CD4-positive, CD25-positive, alpha-beta regulatory T cell (primary cell): ENCODE measurements at places on chromosomes 5 and 9.

- no peak overlapping the region for H3K27ac ChIP-seq
- H3K4me1 ChIP-seq: no peaks in the 10 kb centered on the region
- no peaks in the 10 kb centered on the region for H3K36me3 ChIP-seq
- H3K27me3 ChIP-seq: peaks cover 3% of the 10 kb centered on the region
These were observed 72.3 kb upstream of the STARD4 start for GRCh38 chr5:111584651-111585050.

DNA sequence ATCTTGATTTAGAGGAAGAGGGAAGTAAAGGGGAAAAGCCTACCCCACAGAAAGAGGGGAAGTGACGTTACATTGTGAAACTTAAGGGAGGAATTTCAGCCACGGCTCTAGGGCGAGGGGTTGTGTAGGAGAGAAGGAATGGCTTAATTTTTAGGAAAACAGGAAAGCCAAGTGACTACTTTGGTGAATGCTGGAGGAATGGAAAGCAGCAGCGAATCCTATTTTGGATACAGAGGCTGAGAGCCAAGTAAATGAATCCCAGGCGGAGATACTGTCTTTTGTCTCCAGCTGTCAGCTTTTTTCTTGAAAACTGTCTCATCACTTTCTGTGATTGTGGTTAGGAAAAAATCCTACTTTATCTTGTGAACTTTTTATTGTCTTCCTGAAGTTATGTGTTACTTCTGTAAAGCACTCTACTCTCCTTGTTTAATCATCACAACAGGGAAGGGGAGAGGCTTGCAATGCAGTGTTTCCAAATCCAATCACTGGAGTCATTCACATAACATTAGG is 188.4 kb downstream of the TSSK1B start:
- no peak overlapping the region for H3K4me3 ChIP-seq
- no peaks in the 10 kb centered on the region for H3K27me3 ChIP-seq
- no peaks in the 10 kb centered on the region for H3K4me1 ChIP-seq
- H3K36me3 ChIP-seq: no peaks in the 10 kb centered on the region
- H3K27ac ChIP-seq: no peak overlapping the region

GRCh38 chr5:164784230-164784629 is 1278.8 kb downstream of the MAT2B start:
- H3K36me3 ChIP-seq: no peaks in the 10 kb centered on the region
- no peak for DNase-seq
- no peaks in the 10 kb centered on the region for H3K27me3 ChIP-seq
- H3K4me1 ChIP-seq: no peaks in the 10 kb centered on the region

- peaks cover 8% of the 10 kb centered on the region for H3K4me1 ChIP-seq
- no peak overlapping the region for H3K27ac ChIP-seq
- no peak overlapping the region for H3K4me3 ChIP-seq
- H3K27me3 ChIP-seq: no peaks in the 10 kb centered on the region
These were observed 4.7 kb upstream of the ISCA1 start for GRCh38 chr9:86287013-86287412.

- no peak for DNase-seq
- no peaks in the 10 kb centered on the region for H3K36me3 ChIP-seq
- H3K27me3 ChIP-seq: no peaks in the 10 kb centered on the region
These were observed 197.4 kb downstream of the SEMA5A start for GRCh38 chr5:9348401-9348996.

DNA sequence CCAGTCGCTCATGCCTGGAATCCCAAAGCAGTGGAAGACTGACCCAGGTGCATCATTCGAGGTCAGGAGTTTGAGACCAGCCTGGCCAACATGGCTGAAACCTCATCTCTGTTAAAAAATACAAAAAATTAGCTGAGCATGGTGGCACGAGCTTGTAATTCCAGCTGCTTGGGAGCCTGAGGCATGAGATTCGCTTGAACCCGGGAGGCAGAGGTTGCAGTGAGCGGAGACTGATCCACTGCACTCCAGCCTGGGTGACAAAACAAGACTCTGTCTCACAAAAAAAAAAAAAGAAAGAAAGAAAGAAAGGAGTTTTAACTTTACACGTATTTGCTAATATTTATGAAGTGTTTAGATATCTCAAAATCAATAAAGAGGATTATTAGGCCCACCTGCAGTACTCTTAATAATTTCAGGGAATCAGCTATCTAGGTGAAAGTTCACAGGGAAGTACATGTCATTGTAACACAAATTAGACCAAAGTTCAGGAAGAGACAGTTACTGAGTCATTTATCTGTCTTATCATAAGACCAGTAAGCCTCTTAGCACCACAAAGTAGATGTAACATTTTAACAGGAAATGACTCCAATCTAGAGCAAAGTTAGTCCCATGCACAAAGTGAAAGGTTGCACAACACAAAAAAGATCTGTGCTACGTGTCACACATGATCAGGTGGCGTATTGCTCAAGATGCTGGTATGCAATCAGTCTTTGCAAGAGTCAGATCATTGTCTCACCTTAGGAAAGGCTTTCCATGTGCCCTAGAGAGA is 34.1 kb upstream of the PLIN2 start:
- H3K27ac ChIP-seq: peak overlapping the region; percentile 67
- H3K27me3 ChIP-seq: no peaks in the 10 kb centered on the region
- H3K4me1 ChIP-seq: peaks cover 13% of the 10 kb centered on the region
- peak overlapping the region; percentile 67 for H3K4me3 ChIP-seq
- no peaks in the 10 kb centered on the region for H3K36me3 ChIP-seq

GRCh38 chr9:89751079-89751825 is 146.4 kb downstream of the GADD45G start:
- no peaks in the 10 kb centered on the region for H3K36me3 ChIP-seq
- no peak overlapping the region for H3K27ac ChIP-seq
- H3K4me1 ChIP-seq: no peaks in the 10 kb centered on the region
- H3K27me3 ChIP-seq: no peaks in the 10 kb centered on the region
- DNase-seq: no peak

- H3K27me3 ChIP-seq: no peaks in the 10 kb centered on the region
- no peaks in the 10 kb centered on the region for H3K4me1 ChIP-seq
- H3K36me3 ChIP-seq: no peaks in the 10 kb centered on the region
- no peak overlapping the region for H3K4me3 ChIP-seq
These were observed 341.0 kb downstream of the KCTD16 start for GRCh38 chr5:144511580-144512072.

DNA sequence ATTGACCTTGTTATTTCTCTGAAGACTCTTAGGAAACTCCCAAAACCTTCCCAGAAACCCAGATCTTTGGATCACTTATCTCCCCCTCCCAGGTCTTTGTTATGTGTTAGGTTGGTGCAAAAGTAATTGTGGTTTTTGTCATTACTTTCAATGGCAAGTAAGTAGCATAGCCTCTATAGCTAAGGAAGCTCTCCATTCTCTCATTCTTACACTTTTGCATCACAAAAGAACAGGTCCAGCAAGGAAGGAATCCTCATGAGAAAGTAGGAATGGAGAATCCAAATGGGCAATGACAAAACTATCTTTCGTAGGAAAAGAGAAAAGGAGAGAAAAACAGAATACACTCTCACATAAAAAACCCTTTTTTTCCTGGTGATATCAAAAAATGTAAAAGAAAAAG is 81.3 kb upstream of the ELAVL2 start:
- no peaks in the 10 kb centered on the region for H3K36me3 ChIP-seq
- H3K27ac ChIP-seq: no peak overlapping the region

DNA sequence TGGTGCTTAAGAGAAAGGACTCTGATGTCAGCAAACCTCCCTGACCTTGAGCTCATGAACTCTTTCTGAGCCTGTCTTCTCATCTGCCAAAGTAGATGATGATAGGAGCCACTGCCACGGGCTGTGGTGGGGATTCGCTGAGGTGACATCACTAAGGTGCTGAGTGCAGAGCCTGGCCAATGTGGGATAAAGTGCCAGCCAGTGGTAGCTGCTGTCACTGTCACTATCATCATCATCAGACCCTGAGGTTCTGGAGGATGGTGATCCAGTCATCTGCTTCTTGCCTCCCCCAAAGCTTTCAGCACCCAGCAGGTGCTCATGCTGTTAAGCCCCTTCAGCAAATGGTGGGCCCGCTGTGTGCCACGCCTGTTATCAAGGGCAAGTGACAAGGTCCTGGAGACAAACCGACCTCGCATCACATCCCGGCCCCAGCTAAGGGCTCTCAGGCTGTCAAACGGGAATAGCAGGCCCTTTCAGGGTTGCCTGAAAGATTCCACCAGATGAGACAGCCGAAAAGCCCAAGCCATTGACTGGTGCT is 6.4 kb downstream of the FPGS start:
- peaks cover 63% of the 10 kb centered on the region for H3K36me3 ChIP-seq
- H3K27me3 ChIP-seq: no peaks in the 10 kb centered on the region
- peaks cover 6% of the 10 kb centered on the region for H3K4me1 ChIP-seq
- DNase-seq: no peak
- no peak overlapping the region for H3K27ac ChIP-seq
- no peak overlapping the region for H3K4me3 ChIP-seq

- no peak overlapping the region for H3K27ac ChIP-seq
- H3K27me3 ChIP-seq: no peaks in the 10 kb centered on the region
- DNase-seq: no peak
- H3K36me3 ChIP-seq: peaks cover 14% of the 10 kb centered on the region
- no peaks in the 10 kb centered on the region for H3K4me1 ChIP-seq
These were observed 137.5 kb downstream of the RGS3 start for GRCh38 chr9:113600871-113601614.

- no peaks in the 10 kb centered on the region for H3K36me3 ChIP-seq
- H3K4me3 ChIP-seq: peak overlapping the region; percentile 35
- H3K27ac ChIP-seq: peak overlapping the region; percentile 72
- no peaks in the 10 kb centered on the region for H3K27me3 ChIP-seq
These were observed 4.3 kb upstream of the TRIM41 start for GRCh38 chr5:181218795-181219124.

DNA sequence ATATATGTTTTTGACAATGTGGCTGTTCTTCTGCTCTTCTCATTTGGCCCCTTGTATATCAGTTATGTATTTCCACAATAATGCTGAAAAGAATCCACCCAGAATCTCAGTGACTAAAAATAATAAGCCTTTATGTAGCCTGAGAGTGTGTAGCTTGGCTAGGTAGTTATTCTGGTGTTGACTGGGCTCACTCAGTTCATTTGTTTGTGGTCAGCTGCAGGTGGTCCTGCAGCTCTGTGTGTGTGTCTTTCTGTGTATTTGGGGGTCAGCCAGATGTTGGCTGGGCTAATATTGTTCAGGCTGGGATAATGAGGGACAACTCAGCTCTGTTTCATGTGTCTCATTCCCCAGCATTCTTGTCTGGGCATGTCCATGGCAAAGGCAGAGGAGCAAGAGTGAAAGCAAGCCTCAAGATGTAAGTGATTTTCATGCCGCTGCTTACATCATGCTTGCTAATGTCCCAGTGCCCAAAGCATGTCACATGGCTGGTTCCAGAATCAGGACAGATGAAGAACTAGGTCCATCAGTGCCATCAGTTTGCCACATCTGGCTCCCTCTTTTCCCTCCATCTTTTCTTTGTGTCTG is 162.8 kb downstream of the KCTD16 start:
- no peak overlapping the region for H3K27ac ChIP-seq
- no peaks in the 10 kb centered on the region for H3K36me3 ChIP-seq
- no peaks in the 10 kb centered on the region for H3K27me3 ChIP-seq
- H3K4me1 ChIP-seq: no peaks in the 10 kb centered on the region

GRCh38 chr9:37426846-37427245 is 4.3 kb downstream of the GRHPR start:
- peaks cover 42% of the 10 kb centered on the region for H3K36me3 ChIP-seq
- no peaks in the 10 kb centered on the region for H3K27me3 ChIP-seq
- no peak overlapping the region for H3K27ac ChIP-seq
- no peak for DNase-seq
- H3K4me1 ChIP-seq: peaks cover 20% of the 10 kb centered on the region

DNA sequence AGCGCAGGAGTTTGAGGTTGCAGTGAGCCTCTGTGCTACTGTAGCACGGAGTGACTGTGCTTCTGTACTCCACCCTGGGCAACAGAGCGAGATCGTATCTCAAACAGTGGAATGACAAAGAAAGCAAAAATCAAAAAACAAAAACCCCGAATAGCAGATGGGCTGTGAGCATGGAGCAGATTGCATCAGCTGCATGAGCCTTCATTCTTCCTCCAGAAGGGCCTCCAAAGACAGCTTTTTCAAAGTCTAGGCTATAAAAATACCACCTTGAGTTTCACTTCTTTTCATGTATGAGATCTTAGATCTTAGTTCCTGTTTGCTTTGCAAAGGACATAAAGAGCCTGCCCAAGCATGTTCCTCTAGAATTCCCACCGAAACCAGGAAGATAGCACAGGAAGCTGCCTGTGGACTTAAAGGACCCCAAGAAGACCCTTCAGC is 15.0 kb upstream of the HSPB3 start:
- no peak for DNase-seq
- no peaks in the 10 kb centered on the region for H3K36me3 ChIP-seq

GRCh38 chr5:110832683-110833082 is 93.9 kb downstream of the SLC25A46 start:
- no peak overlapping the region for H3K27ac ChIP-seq
- no peaks in the 10 kb centered on the region for H3K4me1 ChIP-seq
- H3K36me3 ChIP-seq: no peaks in the 10 kb centered on the region
- no peaks in the 10 kb centered on the region for H3K27me3 ChIP-seq

DNA sequence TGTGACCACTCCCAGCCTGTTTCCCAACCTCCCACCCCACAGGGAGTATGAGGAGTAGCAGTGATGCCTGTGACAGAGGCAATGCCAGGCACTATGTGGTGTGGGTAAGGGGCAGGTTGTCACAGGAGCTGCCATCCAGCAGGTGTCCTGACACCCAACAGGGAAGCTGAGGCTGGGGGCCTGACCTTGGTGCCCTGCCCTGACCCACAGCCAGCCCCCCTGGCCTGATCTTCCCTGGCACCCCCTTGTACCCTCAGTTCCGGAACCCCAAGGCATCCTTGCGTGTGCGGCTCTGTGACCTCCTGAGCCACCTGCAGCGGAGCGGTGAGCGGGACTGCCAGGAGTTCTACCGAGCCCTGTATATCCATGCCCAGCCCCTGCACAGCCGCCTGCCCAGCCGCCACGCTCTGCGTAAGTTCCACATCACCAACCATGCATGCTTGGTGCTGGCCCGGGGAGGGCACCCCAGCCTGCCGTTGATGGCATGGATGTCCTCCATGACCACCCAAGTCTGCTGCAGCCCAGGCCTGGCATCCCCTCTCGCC is 14.4 kb downstream of the CARD19 start:
- H3K27ac ChIP-seq: no peak overlapping the region
- H3K4me3 ChIP-seq: no peak overlapping the region
- peaks cover 42% of the 10 kb centered on the region for H3K4me1 ChIP-seq
- no peaks in the 10 kb centered on the region for H3K27me3 ChIP-seq
- H3K36me3 ChIP-seq: peaks cover 37% of the 10 kb centered on the region

- H3K27me3 ChIP-seq: no peaks in the 10 kb centered on the region
- H3K36me3 ChIP-seq: no peaks in the 10 kb centered on the region
- DNase-seq: no peak
- H3K4me1 ChIP-seq: no peaks in the 10 kb centered on the region
- no peak overlapping the region for H3K4me3 ChIP-seq
These were observed 124.0 kb upstream of the EFNA5 start for GRCh38 chr5:107794741-107795140.

DNA sequence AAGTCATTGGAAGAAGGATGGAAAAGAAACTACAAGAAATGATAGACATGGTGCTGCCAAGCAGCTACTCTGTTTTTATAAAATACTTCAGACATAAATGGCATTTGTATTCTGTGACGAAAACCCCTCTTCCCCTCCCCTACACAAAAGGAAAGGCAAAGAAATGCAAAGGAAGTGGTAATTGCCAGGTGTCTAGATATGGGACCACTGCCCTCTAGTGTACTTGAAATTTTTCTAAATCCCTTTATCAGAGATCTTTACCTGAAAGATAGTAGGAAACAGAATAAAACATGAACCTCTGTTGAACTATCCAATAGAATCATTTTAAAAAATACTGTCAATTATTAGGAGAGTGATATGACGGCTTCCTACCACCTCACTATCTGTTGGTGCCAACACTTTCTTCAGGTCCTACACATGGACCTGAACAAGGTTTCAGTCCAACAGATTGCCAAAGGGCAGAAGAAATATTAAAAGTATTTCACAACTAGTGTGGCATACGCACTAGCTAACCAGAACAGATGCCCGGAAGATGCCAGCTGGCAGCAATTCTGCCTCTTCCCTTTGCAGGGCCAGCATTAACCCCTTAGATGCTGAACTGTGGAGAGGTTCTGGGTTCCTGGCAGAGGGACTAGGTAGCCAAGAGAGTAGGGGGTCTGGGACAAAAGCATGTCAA is 104.1 kb downstream of the TSSK1B start:
- peaks cover 10% of the 10 kb centered on the region for H3K4me1 ChIP-seq
- H3K27ac ChIP-seq: no peak overlapping the region
- no peaks in the 10 kb centered on the region for H3K27me3 ChIP-seq
